ENCODE measurements at places on chromosomes 4 and X.

DNA sequence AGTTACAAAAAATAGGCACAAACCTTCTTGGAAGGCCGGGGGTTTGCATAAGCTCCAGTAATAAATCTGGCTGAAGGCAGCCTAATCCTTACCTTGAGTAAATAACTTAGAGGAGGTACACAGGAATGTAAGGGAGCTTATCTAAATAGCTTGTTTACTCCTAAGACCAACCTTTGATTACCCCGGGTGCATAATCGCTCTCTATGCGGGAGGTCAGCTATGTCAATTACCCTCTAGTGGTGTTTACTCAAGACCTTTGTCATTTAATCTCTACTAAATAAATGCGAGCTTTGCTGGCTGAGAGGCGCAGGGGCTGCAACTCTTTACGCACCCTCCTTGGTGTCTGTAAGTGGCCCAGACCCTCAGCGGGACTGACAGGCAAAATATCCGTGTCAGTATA is 50.2 kb upstream of the MAP9 start:
- no peak for DNase-seq

DNA sequence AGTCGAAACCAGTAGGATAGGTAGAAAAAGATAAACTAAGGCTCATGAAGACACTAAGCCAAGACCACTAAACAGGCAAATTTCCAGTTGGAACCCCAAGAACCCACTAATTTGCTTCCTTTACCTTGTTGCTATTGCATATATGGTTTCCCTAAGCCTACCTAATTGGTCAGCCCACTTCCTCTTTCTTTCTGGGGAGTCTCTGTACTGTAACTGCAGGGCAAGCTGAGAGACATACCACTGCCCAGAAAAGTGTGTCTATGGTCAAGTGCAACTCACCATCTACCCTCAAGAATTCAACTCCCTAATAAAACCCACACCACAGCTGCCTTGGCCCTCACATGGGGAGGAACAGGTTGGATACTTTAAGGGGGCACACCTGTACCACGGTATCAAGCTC is 28.6 kb downstream of the IDS start:
- no peak for DNase-seq

DNA sequence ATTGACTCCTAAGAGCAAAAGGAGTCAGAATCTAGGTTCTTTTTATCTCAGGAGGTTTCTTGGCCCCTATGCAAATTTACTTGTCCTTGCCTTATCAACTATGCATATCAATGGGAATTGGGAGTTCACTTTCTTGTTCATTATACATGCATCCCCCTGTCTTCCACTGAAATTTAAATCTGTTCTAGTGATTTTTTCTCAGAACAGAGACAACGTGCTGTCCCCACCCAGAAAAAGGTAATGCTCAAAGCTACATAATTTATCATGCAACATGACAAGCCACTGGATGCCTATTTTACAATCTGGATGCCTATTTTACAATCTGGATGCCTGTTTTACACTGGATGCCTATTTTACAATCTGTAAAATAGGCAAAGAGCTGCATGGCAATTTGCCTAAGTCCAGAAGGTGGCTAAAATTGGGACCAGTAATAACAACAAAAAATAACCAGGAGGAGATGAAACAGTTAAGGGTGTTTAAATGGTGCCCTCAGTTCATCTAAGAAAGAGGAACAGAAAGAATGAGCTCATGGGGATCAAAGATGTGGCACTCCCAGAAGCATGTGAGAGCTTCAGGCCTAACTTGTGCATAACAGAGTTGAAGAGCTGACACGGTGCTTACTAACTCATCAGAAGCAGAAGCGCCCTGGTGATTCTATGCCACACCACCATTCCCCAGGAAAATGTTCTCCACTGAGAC is 537.8 kb upstream of the BOD1L1 start:
- DNase-seq: no peak

- DNase-seq: no peak
These were observed 873.8 kb downstream of the GLUD2 start for GRCh38 chrX:121921258-121921657.

- no peak for DNase-seq
These were observed 99.7 kb upstream of the CXorf66 start for GRCh38 chrX:140064993-140065392.

- no peak for DNase-seq
These were observed 113.2 kb downstream of the ATP10D start for GRCh38 chr4:47598320-47598719.

DNA sequence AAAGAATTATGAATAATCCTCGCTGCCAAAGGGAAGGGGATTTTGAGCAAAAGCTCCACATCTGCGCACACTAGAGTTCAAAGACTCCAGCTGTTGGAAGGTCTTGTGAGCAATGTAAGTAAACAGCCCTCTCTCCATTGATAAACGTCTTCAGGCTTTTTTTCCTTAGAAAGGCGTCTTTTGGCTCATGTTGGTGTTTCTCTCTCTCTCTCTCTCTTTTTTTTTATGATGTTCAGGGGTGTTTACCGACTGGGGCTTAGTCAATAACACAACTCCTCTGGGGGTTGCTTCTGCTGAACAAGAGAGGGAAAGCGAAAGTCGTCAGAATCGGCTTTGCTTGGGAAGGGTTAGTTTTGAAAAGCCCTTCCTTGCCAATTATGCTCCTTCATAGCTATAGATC is 53.2 kb upstream of the C1QTNF7 start:
- no peak for DNase-seq

GRCh38 chr4:176642472-176642871 is 150.2 kb downstream of the VEGFC start:
- DNase-seq: no peak

GRCh38 chr4:56857601-56858309 is 36.3 kb upstream of the SPINK2 start:
- peak; percentile 65 for DNase-seq

GRCh38 chr4:176840166-176840565 is 47.4 kb upstream of the VEGFC start:
- DNase-seq: no peak

- DNase-seq: no peak
These were observed 99.8 kb upstream of the TEX13D start for GRCh38 chrX:124232523-124233201.

GRCh38 chr4:158809611-158810486 is 41.0 kb downstream of the FNIP2 start:
- DNase-seq: peak; percentile 98
